ENCODE measurements at places on chromosomes 12 and 14. TPM values are rescaled to one million over a fixed set of nuclear protein-coding genes. Genes with fewer than 3 reads are reported as not detected.

Gene CD27
- not detected for total RNA-seq

Gene RNU4-1
- not detected for total RNA-seq

Gene OLR1
- not detected for total RNA-seq

Gene GALNT8
- 0.55 TPM for total RNA-seq

Gene C12orf56
- 0.55 TPM for total RNA-seq

Gene ACSS3
- 5.5 TPM for total RNA-seq

- no peak for DNase-seq
Observed at GRCh38 chr14:97804056-97804455, 1006.9 kb downstream of the VRK1 start.

DNA sequence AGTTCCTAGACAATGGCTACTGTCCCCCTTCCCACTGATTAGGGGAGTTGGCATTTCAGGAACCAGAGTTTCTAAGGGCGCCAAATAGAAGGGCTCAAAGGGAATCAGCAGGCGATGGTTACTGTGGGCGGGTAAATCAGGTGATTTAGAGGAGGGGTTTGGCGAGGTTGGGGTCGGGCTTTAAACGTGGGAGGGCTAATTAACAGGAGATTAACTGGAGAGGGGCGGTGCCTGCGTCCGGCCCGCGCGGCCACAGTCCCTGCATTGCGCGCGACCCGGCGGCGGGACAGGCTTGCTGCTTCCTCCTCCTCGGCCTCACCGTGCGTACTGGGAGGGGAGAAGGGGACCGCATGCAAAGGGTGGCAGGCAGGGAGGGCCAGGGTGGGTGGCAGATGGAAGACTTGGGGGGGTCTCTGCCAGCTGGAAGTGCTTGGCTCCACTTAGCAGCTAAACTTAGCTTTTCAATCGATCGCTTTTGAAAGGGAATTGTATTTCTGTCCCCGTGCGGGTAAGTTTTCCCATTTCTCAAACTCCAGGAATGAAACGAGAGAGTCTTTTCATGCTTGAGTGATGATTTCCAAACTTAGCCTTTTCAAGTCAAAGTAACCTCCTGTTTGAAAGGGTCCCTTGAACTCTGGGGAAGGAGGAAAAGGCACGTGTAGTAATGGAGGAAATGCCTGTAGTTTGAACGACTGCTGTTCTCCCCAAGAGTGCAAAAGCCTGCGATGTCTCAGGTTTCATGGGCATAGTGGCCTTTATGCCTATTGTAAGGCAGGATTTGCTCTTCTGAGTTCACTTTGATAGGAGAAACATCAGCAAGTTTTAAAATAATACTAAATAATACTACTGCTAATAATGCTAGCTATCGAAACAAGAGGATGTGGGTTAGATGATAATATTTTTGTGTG is at the start of gene MGST1:
Gene MGST1, plus strand, starts transcription at position 255 of the 908 bp plus-strand sequence. CDS start 6,608 bp downstream, outside the sequence.
- DNase-seq: no peak

DNA sequence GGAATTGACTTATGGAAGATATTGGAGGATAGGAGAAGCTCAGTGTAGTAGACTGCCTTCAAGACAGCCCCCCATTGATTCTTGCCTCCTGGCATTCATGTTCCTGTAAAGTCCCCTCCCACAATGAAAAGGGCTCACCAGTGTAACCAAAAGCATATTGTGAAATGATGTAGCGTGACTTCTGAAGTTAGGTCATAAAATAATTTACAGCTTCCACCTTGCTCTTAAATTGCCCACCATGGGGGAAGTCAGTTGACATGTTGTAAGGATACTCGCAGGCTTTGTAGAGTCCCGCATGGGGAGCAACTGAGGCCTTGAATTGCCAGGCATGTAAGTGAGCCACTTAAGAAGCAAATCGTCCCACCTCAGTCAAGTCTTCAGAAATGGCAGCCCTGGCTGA is 25.1 kb downstream of the GTSF1 start:
- DNase-seq: no peak

DNA sequence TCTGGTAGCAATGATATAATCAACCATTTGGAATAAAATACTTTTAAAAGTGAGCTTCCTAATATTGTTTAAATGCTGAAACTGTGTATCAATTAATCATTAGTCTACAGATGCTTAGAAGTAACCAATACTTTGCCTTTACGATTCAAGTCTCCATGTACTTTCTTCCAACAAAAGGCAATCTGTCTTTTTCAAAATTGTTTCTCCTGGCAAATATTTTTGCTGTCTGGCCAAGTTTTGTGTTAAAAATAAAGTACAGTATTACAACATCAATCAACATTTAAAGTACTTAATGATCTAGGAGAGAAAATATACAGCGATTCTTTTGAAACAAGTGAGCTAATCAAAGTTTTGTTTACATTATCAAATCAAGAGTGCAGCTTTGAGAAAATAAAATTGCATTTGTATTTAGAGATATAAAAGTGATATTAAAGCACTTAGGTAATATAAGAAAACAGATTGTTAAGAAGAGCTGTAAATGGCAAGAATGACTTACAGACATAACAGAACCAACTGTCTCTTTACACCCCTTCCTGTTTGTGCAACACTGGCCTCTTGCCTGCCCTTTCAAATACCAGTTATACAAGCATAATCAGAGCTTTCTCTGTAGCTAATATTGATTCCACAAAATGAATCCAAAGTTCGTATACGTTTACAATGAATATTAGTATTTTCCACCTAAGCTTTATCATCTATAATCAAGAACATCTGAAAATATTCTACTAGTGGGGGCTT is 38.2 kb upstream of the FBLN5 start:
- no peak for DNase-seq

GRCh38 chr12:538731-539539 is 79.2 kb downstream of the B4GALNT3 start:
- no peak for DNase-seq

- DNase-seq: peak; percentile 84
Observed at GRCh38 chr12:106288494-106289195, 13.9 kb upstream of the TCP11L2 start.

Data from kidney epithelial cell (primary cell).